A549 treated with dexamethasone at 1 μM for 4 hours (cell line): ENCODE measurements at places on chromosomes 5 and 9. TPM values are rescaled to one million over a fixed set of nuclear protein-coding genes. Genes with fewer than 3 reads are reported as not detected.

CDH18 gene
- not detected in 5 replicates for total RNA-seq

ACTBL2 gene
- 0.05 to 0.07 TPM (median 0.06 TPM) in 3 of 5 replicates, not detected in the others for total RNA-seq

DMRT3 gene
- not detected in 5 replicates for total RNA-seq

CCDC192 gene
- total RNA-seq, result not detected in 5 replicates

JAK2 gene
- 3.1 to 5.3 TPM (median 5.1 TPM) in 5 replicates for total RNA-seq

SCGB3A2 gene
- not detected in 5 replicates for total RNA-seq

GPR150 gene
- total RNA-seq, result 0.06 to 0.20 TPM (median 0.13 TPM) in 5 replicates

GHR gene
- total RNA-seq, result 0.04 to 0.07 TPM (median 0.06 TPM) in 5 replicates

PCDHA9 gene
- 0.01 TPM in 1 of 5 replicates, not detected in the others for total RNA-seq

INSL6 gene
- not detected in 5 replicates for total RNA-seq

FAM193B gene
- total RNA-seq, result 14.0 to 33.5 TPM (median 31.7 TPM) in 5 replicates

SIL1 gene
- total RNA-seq, result 22.3 to 26.9 TPM (median 24.4 TPM) in 5 replicates

PCDHGA3 gene
- 0.02 to 0.05 TPM (median 0.03 TPM) in 4 of 5 replicates, not detected in the other for total RNA-seq
